ENCODE measurements at places on chromosomes 2 and 18.
A peak's percentile ranks its signal among the peaks of the same experiment; 100 is the strongest.

DNA sequence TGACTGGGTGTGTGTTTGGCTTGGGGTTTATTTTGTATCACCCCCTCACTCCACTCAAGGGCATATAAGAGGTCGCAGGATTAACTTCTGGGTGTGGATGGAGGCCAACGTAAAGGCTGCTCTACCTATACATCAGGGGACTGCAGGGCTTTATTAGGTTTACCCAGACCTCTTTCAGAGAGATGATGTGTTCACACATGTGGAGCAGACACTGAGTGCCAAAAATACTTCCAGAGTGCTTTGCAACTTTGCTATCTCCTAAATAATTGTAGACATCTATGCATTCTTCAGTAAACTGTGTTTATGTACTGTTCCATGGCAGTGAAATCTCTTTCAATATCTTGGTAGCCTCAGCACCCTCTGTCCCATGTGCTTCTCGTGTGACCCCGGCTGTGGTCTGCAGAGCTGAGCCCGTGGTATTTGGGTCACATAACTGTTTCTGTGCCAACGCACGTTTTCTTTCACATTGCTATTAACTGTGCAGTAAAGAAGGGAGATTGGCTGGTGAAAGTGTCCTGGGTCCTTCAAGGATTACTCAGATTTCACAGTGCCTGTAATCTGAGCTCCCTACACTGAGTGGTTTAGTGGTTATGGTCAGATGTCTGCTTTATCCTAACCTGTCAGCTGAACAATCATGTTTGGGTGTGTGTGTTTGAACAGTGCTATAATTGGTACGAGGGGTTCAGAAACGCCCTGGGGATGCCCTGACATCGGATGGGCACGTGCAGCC is 208.1 kb downstream of the VAPA start:
- DNase-seq: no peak

GRCh38 chr2:235614176-235614860 is 120.5 kb downstream of the AGAP1 start:
- no peak for DNase-seq

DNA sequence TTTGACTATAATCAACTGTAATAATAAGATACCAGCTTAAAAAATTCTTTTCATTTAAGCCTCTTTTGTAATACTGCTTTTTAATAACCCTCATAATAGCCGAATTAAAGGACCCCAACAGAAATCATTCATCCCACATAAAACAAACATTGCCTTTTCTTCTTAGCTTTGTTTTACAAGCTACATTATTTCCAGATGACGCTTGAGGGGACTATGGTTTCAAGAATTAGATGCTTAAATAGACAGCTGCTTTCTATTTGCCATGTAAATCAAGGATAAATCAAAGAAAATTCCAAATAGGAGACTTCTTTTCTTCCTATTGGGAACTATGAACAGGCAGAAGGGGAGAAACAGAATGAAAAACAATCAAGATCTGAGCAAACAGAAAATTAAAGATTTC is 200.7 kb upstream of the SMAD7 start:
- no peak for DNase-seq

- DNase-seq: no peak
Measured at GRCh38 chr2:32752205-32752604, 124.4 kb downstream of the TTC27 start.

- no peak for DNase-seq
Measured at GRCh38 chr2:175064797-175065196, 59.6 kb upstream of the CHN1 start.

GRCh38 chr2:159798376-159798725 is 343 bp upstream of the CD302 start:
- no peak for DNase-seq

DNA sequence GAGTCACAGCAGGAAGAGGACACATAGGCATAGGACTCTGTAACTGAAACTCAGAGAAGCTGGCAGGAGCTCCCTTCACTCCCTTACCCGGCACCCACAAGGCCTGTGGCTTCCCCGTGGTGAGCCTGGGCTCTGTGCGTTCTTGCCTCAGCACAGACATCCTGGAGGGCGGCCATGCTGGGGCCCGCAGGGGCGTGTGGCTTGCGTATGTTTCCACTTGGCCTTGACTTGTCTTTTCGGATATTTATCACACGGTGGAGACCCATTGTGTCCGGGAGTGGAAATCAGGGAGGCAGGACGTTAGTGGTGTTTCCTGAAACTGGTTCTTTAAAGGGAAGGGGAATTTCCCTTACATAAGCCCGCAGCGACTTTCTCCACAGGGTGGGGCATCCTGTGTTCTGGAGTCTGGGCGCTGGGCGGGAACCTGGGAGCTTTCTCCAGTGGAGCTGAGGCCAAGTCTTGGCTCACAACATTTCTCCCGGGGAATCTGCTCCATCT is 49.9 kb upstream of the EML6 start:
- peak; percentile 36 for DNase-seq

GRCh38 chr2:165839610-165840009 is 45.6 kb upstream of the GALNT3 start:
- no peak for DNase-seq

DNA sequence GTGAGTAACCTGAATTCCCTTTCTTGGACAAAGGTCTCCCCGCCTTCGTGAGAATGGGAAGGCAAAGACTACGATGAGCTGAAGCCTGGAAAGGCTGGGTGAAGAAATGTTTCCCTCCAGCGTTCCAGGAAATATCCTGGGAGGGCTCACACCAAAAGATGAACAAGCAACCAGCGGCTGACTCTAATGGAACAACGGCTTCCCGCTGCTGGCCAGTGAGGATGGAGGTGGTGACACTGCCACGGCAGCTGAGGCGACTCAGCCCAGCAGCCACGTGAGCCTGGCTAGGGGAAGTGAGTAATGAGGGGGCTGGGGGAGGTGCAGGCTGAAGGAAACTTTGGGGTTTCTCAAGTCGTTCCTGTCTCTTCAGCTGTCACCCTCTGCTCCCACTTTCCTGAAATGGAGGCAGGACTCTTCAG is 105.0 kb upstream of the SMAD7 start:
- DNase-seq: peak; percentile 52

Data from activated T-cell treated with anti-CD3 and anti-CD28 coated beads for 48 hours (primary cell).